Erythroblast (primary cell): ENCODE measurements at places on chromosomes 7 and 10.

- no peak for DNase-seq
Observed at GRCh38 chr7:155339474-155339873, 41.8 kb downstream of the INSIG1 start.

DNA sequence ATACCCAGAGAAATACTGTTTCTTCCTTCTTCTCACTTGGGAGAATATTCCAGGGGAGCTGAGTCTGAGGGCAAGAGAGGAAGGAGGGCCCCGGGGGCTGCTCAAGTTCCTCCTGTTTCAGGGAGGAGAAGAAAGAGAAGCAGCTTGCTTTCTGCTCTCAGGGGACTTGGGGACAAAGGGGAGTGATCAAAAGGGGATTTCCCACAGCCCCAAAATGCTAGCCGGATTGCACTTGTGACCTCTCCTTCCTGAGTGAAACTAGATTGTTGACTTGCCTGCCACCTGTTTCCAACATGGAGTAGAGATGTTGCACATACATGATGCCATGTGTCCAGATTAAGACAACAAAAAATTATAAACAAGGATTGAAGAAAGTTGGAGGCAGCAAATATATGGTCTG is 28.7 kb upstream of the PDCD4 start:
- DNase-seq: no peak

DNA sequence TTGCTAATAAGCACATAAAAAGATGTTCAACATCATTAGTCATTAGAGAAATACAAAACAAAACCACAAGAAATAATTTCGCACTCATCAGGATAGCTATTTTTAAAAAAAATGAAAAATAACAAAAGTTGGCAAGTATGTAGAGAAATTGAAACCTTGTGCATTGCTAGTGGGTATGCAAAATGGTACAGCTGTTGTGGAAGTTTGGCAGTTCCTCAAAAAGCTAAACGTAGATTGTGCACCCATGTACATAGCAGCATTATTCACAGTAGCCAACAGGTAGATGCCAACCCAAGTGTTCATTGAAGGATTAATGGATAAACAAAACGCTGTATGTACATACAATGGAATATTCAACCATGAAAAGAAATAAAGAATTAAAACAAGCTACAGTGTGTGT is 35.3 kb upstream of the STARD3NL start:
- DNase-seq: no peak

DNA sequence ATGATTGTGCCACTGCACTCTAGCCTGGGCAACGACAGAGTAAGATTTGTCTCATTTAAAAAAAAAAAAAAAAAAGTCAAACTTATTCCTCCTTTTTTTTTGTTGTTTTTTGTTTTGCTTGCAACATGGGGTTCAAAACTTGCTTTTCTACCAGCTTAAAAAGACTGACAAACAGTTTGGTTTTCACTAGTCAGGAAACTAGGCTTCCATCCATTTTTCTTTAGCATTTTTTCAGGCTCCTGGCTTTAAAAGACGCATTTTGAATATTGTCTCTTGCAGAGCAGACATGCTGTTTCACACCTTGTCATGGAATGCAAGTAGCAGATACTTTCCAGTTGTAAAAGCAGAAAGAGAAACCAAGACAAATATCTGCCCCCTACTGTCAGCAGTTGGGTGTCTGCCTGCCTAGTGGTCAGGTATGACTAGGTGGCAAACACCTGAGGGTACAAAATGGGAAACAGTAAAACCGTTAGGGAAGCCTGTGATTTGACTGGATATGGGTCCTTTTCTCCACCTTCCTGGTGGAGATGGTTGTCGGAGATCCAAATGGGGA is 139.9 kb downstream of the CCDC71L start:
- DNase-seq: no peak

DNA sequence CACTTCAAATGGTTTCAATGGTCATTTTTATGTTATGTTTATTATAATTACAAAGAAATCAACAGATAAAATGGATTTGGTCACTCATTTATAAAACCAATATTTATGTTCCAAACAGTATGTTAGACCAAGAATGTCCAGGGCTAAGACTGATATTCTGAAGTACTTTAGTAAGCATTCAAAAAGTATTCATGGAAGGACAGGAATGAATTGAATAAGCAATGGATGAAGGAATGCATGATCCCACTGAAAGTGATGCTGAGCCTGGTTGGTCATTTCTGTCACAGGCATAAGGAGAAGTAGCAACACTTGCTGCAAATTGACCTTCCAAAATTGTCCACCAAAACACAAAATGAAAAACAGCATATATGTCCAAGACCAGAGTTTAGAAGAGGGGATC is 189.0 kb upstream of the CELF2 start:
- no peak for DNase-seq

DNA sequence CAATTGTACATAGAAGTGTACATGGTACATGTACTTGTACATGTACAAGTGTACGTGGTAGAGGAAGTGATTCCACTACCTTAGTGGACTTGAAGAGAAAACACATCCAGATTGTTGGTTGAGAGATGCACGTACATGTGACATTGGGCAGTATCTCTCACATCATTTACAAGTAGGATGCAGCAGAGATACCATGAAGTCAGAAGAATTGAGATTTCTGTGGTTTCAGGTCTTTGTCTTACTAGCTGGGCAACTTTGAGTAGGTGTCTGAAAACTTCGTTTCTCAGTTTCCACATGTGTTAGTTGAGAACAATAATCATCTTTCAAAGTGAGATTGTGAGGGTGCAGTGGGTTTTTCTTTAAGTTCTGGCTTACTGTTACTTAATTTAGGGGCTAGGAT is 21.5 kb downstream of the CLDN12 start:
- DNase-seq: no peak

DNA sequence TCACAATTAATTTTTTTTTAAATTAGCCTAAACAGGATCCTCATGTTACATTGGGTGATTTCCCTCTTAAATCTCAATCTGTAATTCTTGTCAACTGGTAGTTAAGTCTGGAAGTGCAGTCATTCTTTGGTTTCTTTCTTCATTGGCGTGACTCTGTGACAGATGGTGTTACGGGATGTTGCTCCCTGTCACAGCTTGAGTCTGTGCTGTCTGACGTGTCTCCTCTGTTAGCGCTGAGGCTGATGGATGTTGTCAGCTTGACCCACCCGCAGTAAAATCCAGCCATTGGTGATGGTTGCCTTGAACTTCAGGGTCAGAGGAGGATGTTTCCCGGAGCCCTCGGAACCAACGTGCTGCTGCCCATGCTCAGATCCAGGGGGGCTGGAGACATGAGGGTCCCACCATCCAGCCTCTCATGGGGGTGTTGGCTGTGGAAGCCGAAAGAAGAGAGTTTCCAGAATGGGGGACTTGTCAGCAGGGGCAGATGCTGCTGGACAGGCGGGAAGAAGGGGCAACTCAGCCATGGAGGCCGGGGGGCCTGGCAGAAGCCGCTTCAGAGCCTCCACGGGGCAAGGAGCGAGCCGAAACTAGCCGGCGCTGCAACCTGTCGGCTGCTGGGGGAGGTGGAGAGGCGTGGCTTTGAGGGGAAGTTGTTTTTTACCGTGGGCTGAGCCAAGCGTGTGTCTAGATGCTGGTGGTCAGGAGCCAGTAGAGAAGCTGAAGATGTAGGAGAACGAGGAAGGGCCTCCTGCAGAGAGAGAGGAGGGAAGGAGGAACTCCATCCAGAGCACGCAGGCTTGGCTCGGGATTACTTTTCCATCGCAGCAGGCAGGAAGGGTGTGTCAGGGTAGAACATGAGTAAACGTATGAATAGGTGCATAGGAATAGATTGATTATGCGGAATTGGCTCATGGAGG is 3.5 kb downstream of the SUN1 start:
- DNase-seq: no peak

- no peak for DNase-seq
Observed at GRCh38 chr7:15041226-15041625, 138.7 kb upstream of the DGKB start.

GRCh38 chr10:88835910-88836221 is 15.8 kb downstream of the ANKRD22 start:
- no peak for DNase-seq

- peak; percentile 51 for DNase-seq
Observed at GRCh38 chr10:91043173-91043910, 122.5 kb upstream of the ANKRD1 start.

- no peak for DNase-seq
Observed at GRCh38 chr7:19296617-19297016, 151.4 kb upstream of the FERD3L start.

DNA sequence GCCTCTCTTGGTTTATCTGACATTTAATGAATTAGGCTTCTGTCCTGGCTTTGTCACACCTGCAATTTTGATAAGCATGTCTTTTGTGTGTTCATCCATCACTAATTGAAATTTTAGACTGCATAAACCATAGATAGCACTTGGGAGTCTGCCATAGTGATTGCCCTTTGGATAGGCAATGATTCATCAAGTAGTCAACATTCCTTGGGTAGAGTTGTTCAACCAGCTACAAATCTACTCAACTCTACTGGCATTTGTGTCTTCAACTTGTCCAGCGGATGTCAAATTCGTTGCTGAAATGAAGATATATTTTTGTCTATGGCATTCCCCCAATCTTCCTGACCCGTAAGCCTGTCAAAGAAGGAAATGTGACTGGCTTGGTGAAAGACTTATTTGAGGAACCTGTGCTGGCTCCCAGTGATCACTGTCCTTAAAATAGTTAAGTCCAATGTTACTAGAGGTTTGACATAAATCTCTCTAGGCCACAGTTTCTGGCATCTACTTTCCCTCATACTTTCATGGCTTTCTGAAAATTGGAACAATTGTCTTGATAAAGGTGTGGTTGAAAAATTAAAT is 33.7 kb upstream of the CREB5 start:
- no peak for DNase-seq

GRCh38 chr7:18503126-18503866 is 7.7 kb downstream of the HDAC9 start:
- DNase-seq: no peak

GRCh38 chr10:117137911-117138642 is at the start of gene VAX1:
Gene VAX1 (minus strand): TSS chr10:117138270. CDS start chr10:117138056, 214 bp downstream.
- DNase-seq: no peak

- DNase-seq: no peak
Observed at GRCh38 chr10:104557966-104558365, 83.1 kb upstream of the SORCS3 start.

DNA sequence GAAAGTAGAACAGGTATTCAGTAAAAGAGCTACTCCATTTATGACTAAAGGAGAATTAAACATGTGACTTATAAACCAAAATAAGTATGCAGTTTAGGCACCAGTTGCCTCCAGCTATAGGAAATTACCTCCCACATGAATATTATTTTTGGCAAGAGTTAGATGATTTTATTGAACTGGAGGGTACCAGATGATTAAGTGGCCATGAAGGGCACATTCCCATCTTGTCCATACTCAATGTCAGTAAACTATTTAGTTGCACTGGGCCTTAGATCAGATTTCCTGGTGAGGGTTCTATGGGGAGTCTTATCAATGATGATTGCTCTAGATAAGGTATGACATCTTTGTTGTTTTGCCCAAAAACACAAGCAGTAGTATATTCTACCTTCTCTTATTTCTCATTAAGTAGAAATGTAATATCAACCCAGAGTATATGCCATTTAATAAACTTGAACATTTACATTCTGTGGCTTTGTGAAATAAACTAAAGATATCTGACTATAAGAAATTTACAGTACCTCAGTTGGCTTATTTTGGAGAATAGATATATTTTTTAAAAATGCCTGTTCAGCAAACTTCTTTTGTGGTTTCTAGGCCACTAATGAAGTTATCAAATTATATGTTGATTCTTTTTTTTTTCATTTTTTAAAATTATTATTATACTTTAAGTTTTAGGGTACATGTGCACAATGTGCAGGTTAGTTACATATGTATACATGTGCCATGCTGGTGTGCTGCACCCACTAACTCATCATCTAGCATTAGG is 145.3 kb downstream of the SEMA3A start:
- DNase-seq: no peak

- no peak for DNase-seq
Observed at GRCh38 chr10:121137533-121137932, 286.4 kb downstream of the WDR11 start.

GRCh38 chr10:101229266-101230182 is at the start of gene LBX1:
Gene LBX1 (minus strand): TSS chr10:101229463. CDS start chr10:101228815, 648 bp downstream.
- no peak for DNase-seq

GRCh38 chr10:48612236-48612943 is 7.5 kb upstream of the ARHGAP22 start:
- DNase-seq: no peak

GRCh38 chr10:121281576-121281975 is 316.7 kb downstream of the FGFR2 start:
- no peak for DNase-seq

- DNase-seq: no peak
Observed at GRCh38 chr10:42875798-42876341, 93.3 kb downstream of the BMS1 start.

DNA sequence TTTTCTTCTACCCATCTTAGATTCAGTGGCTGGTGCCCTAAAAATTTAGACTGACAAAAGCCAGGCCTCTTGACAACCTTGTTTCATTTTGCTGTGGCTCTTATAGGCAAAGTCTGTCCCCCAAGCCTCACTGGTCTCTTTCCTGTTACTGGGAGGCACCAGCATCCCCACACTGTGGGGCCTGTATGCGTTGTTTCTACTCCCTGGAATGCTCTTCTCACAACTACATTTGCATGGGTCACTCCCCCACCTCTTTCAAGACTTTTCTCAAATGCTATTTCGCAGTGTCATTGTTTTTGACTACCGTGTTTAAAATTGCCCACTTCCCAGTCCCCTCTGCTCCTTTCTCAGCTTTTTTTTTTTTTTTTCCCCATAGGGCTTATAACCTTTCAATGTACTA is 108.7 kb upstream of the DGKB start:
- DNase-seq: no peak

DNA sequence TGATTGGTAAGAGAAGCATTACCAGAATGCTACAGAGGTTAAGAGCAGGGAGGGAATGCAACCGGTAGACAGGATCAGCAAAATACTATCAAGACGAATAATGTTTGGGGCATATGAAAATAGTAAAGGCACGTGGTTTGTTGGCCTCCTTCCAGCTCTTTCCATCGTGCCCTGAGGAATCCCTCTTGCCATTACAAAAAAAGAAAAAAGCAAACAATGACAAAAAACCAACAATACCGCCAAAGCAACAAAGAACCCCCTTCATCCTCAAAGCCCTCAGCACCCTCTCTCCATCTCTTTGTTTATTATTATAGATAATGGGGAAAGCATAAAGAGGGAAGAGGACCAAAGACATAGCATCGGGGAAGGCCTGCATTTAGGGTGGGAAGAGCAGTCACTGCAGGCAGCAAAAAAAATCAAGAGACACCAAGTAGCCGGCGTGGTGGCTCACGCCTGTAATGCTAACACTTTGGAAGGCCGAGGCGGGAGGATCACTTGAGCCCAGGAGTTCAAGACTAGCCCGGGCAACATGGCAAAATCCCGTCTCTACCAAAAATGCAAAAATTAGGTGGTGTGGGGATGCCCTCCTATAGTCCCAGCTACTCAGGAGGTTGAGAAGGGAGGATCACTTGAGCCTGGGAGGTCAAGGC is 78.0 kb downstream of the HIP1 start:
- no peak for DNase-seq

- no peak for DNase-seq
Observed at GRCh38 chr10:8404721-8405120, 350.2 kb downstream of the GATA3 start.

DNA sequence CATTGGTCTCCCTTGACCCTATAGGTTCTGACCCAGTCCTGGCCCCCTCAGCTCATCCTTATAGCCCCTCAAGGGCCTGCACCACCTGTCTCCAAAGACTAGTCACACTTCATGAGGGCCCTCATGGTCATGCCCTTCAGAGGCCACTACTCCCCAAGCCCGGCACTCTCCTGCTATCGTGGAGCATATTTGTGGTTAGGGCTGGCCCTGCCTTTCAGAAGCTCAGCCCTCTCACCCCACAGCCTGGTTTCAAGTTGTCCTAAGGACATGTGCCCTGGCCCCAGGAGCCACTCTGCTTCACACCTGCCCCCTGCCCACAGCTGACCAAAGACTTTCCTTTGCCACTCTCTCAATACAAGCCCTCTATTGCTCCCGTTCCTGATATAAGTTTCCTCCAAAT is 60.3 kb upstream of the LBX1 start:
- DNase-seq: peak; percentile 19
